ENCODE measurements at places on chromosomes 7 and 10.
A peak's percentile ranks its signal among the peaks of the same experiment; 100 is the strongest.

DNA sequence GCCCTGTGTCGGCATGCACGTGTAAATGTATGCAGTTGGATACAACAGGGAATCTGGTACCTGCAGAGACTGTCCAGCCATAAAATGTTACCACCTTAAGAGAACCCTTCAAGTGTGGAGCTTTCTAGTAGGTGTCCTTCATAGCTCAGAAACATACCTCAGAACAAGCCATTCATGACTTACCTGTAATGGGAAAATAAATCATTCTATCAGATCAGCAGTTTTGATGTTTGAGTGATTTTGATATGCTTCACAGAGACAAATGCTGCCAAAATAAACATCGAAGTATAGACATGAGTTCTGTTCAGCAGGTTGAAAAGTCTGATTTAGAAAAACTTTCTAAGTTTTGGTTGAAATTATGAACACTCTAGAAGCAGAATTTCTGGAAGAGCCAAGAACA lies 33.5 kb upstream of the UMAD1 start:
- DNase-seq: no peak

- DNase-seq: peak; percentile 23
Observed at GRCh38 chr7:37061849-37062559, 337.7 kb upstream of the AOAH start.

DNA sequence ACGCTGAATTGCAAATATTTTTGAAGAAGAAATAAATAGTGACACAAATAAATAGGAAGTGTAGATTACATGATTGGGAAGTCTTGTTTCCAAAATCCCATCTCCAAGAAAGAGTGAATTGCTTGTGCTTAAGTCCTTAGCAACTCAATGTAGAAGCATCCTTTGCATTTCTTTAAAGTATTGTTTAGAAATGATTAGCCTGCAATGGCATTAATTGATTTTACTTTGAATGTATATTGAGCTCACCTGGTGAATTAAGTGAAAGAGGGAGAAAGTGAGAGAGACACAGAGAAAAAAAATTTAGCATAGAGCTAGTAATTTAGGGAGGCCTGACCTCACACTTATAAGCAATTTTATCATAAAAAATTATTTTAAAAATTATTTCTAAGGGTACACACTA lies 49.0 kb upstream of the PCLO start:
- DNase-seq: no peak

DNA sequence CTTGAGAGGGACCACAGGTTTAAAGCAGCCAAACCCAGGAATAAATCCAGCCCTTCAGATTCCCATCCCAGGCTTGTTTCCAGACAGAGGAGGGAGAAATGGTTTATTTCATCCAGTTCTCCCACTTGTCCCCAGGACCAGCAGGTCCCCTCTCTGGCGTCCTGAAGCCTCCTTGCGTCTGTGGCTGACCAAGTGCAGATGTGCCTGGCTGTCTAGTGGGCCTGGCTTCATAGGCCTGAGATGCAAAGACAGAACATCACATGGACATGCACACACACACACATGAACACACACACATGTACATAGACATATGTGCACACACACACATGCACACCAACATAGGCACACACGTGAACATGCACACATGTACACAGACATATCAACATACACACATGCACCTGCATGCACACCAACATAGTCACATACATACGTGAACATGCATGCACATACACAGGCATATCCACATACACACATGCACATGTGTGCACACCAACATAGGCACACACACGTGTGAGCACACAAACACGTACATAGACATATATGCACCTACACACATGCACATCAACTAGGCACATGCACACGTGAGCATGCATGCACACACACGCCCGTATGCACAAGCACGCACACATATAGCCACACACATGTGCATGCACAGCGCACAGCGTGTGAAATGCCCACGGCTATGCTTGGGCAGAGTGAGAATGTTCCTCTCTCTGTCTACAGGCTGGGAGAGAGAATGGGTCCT lies 10.7 kb downstream of the FOXL3 start:
- no peak for DNase-seq

Data from activated CD4-positive, alpha-beta T cell treated with anti-CD3 and anti-CD28 coated beads, Interleukin-2, Interleukin-4, amounts not matched to agents 100 ng/mL and 50 ng/mL, durations not matched to agents 16 hours and 8 hours (primary cell).